ENCODE measurements at places on chromosomes 2 and 18.
A peak's percentile ranks its signal among the peaks of the same experiment; 100 is the strongest.

GRCh38 chr18:52465391-52465790 is 125.4 kb downstream of the DCC start:
- no peak for DNase-seq

- no peak for DNase-seq
These were observed 763.0 kb upstream of the ACVR2A start for GRCh38 chr2:147081831-147082230.

DNA sequence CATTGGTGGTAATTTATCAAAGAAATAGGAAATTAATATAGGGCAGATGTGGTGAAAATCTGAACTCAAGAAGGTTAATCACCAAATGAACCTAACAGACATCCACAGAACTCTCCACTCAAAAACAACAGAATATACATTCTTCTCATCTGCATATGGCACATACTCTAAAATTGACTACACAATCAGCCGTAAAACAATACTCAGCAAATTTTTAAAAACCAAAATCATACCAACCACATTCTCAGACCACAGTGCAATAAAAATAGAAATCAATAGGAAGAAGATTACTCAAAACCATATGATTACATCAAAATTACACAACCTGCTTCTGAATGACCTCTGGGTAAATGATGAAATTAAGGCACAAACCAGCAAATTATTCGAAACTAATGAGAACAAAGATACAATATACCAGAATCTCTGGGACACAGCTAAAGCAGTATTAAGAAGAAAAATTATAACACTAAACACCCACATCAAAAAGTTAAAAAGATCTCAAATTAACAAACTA is 31.0 kb downstream of the RBM43 start:
- DNase-seq = no peak

DNA sequence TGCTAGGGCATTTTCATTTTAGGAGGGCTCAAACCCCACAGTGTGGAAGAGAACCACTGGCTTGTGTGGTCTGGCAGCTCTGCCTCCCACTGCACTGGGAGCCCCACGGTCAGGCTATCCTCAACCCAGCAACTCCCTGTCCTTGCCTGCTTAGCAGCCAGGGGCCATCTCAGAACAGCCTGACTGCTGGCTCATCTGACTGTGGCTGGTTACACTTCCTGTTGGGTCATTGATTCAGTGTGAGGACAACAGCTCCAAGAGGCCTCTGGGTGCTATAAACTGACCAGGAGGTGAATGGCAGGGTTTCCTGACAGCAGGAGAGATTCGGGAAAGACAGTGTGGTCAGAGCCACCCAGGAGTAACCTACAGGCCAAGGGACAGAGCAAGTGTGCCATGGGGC is 40.1 kb downstream of the AMER3 start:
- no peak for DNase-seq

DNA sequence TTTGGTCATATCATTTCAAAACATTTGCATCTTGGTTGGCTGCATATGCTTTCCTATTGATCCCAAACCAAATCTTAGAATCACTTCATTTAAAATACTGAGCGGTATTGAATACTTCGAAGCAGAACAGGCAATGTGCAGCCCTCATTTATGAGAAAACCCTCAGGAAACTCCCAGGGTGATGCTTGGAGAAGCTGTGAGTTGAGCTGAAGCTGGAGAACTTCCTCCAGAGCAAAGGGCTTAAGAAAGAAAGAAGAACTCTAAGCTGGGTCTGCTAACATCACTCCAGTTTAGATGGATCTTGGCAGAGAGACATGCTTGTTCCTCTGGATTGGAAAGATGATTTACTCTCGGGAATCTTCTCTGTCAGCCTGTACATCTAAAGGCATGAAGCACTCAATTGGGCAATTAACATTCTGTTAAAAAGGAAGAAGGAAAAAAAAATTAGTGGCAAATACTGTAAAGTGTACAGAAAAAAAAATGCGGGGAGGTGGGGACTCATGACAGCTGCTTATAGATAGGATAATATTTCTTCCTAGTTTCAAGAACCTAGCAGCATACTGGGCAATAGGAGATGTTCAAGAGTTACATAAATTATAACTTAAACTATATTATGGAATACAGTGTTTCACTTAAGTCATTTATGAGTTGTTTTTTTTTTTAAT is 49.5 kb downstream of the ATIC start:
- DNase-seq = no peak

DNA sequence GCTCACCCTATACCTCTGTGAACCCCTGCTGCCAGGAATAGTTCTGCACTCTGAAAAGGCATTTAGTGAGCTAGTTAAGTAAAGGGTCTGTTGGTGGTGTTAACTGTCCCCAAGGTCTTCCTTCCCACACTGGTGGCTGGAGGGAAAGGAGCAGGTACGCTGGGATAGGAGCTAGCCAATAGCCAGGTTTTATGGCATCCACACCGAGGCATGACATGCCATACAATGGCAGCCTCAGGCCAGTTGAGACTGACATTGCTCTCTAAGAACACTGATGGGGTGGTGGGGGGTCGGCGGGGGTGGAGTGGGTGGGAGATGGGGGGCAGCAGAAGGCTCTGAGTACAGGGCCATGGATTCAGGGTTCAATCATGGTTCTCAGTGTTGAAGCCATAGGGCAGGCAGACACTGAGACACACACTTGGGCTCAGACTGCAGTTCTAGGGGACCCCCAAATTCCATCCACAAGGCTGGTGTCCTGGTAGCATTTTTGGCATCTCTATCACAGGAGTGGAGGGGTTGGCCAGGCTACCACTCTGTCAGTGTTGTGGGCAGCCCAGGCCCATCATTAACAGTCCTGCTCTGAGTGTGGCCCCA is 136.0 kb downstream of the CTIF start:
- no peak for DNase-seq

GRCh38 chr2:12399240-12399639 is 317.5 kb upstream of the TRIB2 start:
- DNase-seq = no peak

- DNase-seq = peak; percentile 76
These were observed 21.5 kb downstream of the GPR155 start for GRCh38 chr2:174465327-174465726.

DNA sequence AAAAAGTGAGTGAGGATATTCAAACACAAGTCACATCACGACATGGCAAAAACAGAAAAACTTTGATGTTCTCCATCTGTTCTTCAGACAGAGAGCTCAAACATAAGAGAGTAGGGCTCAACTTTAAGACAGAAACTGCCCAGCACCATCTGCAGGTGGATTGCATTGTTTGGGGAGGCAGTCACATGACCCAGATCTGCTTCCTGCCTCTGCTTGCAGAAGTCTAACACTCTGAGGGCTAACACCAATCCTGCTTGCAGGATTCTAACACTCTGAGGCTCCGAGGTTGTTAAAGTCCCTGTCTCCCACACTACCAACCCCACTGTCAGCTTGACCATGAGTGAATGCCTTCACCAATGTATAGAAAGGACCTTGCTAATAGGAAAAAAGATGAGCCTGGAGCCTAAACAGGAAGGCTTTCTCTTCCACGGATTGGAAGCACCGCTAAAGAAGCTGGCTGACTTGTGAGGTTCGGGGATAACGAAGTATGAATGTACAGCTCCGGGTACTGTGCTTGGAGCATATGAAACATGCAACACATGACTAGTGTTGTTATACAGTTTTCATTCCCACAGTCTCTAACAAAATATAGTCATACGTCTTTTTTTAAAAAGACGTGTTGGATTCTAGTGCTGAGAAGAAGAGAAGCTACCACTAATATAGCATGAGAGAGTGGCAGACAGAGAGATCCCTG is 176.6 kb upstream of the CREB1 start:
- peak; percentile 16 for DNase-seq

DNA sequence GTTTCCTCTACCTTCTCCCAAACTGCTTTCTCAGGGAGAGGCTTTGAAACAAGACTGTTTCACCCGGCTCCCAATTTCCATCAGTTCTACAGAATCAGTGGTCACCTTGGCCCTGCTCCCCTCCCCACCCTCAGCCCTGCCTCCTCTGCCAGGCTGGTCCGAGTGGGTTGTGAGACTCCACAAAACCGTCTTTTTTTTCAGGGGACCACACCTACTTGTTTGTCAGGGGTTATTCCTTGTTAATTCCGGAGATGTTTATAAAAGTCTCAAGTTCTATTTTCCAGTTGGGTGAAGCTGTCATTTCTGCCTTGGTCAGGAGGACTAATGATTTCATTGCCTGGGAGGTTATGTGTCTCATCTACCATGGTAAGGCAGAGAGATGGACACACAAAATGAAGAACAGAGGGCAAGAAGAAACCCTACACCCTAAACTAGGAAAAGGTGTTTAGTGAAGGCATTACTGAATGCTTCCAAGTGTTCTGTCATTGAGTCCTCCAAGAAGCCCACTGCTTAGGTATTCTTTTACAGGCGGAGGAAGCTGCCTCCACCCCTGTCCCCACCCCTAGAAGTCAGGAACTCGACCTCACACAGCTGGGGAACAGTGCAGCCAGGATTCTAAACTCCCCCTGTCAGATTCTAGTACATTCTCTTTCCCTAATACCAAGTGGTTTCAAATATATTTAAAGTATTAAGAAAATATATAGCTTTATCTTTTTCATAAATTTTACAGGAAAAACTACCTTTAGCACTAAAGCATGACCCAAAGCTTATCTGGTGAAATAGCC is 46.3 kb downstream of the COPS8 start:
- no peak for DNase-seq
